ENCODE measurements at places on chromosomes 5 and 9.

DNA sequence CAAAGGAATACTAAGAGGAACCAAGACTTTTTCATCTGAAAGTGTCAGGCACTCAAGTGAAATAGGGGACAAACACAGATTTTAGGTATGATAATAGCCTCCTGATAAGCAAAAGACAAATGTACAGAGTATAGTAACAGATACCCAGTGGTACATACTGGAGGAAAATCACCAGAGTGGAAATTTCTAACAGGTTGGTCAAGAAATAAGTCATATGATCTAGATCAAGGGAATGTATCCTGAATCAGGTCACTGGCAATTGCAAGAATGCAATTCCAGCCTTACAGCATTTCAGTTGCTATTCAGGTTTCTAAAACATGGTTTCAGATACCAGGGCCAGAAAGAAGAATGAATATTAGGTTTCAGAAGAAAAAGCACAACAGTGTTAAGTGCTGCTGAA, 82.2 kb upstream of the SLCO6A1 start:
- no peak for DNase-seq

- no peak for DNase-seq
These were observed 256.9 kb upstream of the PTPRD start for GRCh38 chr9:10869687-10870086.

- DNase-seq = no peak
These were observed at the start of gene IRX1 for GRCh38 chr5:3595006-3595961. Gene IRX1, plus strand, starts transcription at chr5:3595832. Its CDS starts 274 bp downstream, at chr5:3596106.

DNA sequence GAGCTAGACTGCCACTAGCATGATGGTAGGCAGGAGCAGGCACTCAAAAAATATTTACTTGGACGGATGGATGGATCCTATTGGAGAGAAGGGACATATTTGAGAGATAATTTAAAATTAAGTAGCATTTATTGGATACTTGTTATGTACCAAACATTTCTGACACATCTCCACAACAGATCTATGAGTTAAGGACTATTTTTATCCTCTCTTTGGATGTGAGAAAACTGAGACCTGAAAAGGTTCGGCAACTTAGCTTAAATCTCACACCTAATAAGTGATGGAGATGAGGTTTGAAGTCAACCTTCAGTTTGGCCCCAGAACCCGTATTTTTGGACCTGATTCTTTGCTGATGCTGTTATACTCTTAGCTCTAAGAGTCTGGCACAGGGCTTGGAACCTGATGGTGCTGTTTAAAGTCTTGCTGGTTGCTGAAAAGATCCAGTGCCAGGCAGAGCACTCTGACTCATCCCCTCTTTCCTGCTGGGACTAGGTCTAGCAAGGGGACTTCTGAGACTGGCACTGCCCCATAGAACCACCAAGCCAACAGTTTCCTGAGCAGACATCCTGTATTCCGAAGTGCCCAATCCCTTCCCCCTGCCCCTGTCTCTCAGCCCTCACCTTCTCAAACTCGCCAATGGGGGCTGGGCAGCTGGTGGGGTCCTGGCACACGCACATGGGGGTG, 15.6 kb downstream of the SPARC start:
- DNase-seq = no peak

GRCh38 chr9:117596678-117597077, 107.5 kb upstream of the TLR4 start:
- DNase-seq = no peak

- no peak for DNase-seq
These were observed 225.3 kb downstream of the NR2F1-AS1 start for GRCh38 chr5:93355691-93356090.

DNA sequence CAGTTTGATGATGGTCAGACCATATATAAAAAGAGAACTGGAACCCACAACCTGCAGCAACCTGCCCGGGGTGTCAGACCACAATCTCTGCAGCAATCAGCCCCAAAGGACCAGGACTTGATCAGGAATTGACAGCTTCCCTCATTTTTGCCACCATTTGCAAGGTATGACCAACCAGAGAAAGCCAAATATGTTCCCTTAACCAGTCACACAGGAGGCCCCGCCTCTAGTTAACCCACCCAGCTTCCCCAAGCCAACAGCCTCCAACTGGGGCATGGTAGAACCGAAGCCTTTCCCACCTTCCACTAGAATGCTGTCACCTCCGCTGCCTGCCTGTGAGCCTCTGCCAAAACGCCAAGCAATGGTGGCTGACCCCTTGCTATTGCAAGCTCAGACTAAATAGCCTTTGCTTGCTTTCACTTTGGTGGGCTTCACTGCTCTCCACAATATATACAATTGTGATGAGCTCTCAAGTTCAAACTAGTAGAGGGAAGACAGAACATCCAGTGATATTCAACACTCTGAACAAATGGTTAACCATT, 86.3 kb downstream of the AK8 start:
- no peak for DNase-seq

GRCh38 chr5:151520294-151520693, 70.8 kb downstream of the FAT2 start:
- DNase-seq = no peak

DNA sequence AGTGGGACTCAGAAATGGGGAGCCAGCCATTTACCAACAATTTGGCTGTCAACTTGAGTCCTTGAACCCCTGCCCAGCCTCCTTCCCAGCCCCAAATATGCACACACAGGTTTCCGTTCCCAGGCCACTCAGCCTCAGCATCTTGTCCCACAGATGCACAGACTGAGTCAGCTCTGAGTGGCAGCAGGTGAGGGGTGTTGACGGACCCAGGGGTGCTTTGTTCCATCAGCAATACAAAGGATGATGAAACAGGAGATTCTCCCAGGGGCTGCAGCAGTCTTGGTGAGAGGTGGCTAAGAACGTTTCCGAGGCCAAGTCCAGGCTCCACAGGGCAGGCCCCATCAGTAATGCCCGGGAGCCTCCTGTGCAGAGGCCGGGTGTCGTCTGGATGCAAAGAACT, 4.9 kb upstream of the OLFM1 start:
- no peak for DNase-seq

GRCh38 chr5:56003679-56004078, 8.9 kb upstream of the IL6ST start:
- DNase-seq = no peak

- DNase-seq = no peak
These were observed 25.0 kb upstream of the OCLN start for GRCh38 chr5:69467442-69468225.

GRCh38 chr5:146962801-146963355, 84.3 kb upstream of the PPP2R2B start:
- no peak for DNase-seq

GRCh38 chr5:170155771-170156170, 50.1 kb downstream of the FOXI1 start:
- DNase-seq = no peak

GRCh38 chr5:53362521-53362941, 117.9 kb upstream of the FST start:
- DNase-seq = no peak

GRCh38 chr9:134272302-134273023, 53.8 kb upstream of the RXRA start:
- no peak for DNase-seq

DNA sequence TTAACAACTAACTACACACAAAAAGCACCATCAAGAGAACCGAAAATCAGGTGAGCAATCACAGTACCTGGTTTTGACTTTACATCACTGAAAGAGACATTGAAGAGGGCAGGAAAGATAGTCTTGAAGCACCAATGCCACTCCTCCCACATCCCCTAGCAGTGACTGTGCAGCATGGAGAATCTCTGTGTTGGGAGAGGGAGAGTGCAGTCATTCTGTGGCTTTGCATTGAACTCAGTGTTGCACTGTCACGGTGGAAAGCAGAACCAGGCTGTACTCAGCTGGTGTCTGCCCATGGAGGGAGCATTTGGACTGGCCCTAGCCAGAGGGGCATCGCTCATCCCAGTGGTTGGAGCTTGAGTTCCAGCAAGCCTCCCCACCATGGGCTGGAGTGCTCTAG, 40.4 kb downstream of the C5 start:
- DNase-seq = no peak

- DNase-seq = no peak
These were observed 104.3 kb downstream of the TRPM6 start for GRCh38 chr9:74783408-74783807.

DNA sequence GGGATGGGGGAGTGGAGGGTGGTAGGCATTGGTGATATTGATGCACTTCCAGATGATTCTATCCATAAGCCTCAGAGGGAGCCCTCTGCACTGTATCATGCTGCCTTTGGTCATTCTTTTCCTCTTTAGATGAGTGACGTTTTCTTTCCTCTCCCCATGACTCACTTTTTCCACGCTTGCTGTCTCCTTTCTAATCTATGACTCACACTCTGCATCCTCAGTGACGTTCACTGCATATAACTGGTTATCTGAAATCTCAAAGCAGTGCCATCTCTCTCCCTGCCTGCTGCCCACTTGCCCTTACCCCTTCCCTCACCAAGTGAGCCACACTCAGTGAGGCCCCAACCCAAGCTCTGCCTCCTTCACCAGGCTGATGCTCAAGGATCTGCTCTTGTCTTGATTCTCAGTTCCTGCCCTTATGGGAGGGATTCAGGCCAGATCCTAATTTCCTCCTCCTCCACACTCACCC, 31.6 kb downstream of the PTGS1 start:
- DNase-seq = no peak

- no peak for DNase-seq
These were observed 162.0 kb downstream of the RGS3 start for GRCh38 chr9:113625486-113625885.

GRCh38 chr9:98449871-98450270, 194.4 kb upstream of the TBC1D2 start:
- no peak for DNase-seq

DNA sequence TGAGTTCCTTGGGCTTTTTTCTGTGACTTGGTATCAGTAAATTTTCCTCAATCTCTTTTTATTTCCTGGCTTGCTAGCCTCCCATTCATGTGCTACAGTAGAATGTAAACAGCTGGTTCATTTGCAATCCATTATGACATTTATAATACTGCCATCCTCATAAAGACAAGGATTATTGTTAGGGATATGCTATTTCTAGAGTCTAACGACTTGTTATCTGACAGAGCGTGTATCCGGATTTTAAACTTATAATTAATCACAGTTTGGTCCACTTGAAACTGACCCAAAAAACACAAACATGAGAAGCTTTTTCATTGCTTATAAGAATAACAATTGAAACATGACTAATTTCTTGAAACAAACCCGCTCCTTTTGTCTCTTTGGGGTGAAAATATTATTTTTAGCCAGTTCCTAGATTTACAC, 585.8 kb downstream of the TLE4 start:
- no peak for DNase-seq

- no peak for DNase-seq
These were observed 25.1 kb downstream of the COL15A1 start for GRCh38 chr9:98968601-98969337.

- no peak for DNase-seq
These were observed 20.9 kb downstream of the CDHR2 start for GRCh38 chr5:176570044-176570443.

DNA sequence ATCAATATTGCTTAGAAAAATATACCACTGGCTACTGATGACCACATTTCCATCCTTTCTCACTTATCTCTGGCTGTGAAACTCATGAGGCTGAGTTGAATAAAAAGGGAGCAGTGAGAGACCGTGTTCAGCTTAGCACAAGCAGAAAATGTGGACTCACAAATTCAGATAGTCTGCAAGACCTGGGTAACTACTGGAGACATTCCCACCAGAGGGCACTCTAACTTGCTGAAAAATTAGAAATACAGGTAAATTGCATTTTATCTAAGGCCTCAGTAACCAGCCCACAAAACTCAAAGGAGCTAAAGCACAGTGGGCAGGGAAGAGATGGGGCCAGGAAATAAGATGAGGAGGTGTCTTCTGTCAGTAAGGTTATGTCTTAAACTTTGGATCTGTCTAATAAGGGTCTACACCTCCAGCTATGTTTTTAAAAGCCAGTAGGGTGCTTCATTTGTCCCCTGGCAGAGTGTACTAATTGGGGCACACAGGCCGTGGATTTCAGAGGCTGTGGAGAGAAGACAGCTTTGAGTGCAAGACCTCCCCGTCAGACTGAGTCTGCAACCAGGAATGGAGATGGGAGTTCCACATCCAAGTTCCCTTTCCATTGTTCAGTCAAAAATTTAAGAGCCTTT, 8.7 kb upstream of the NDUFB6 start:
- DNase-seq = no peak

GRCh38 chr5:102216678-102217077, 79.4 kb downstream of the SLCO4C1 start:
- no peak for DNase-seq

DNA sequence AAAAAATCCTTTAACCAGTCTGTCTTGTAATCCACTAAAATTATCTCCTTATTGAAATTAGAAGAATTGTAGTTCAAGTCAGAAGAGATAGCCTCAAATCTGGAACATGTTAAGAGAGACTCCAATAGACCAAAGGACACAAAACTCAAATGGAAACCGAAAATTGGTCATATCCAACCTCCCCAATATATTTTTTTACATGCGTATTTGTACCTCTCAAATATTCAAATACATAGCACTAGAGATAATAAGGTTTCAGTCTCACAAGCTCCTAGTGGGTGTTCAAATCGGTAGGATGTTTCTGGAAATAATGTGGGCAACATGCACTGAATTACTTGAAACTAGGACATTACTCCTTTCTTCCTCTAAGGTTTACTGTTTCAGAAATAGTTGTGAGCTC, 33.5 kb downstream of the EPB41L4A start:
- no peak for DNase-seq

- no peak for DNase-seq
These were observed 118.6 kb upstream of the RETREG1 start for GRCh38 chr5:16735101-16736060.

DNA sequence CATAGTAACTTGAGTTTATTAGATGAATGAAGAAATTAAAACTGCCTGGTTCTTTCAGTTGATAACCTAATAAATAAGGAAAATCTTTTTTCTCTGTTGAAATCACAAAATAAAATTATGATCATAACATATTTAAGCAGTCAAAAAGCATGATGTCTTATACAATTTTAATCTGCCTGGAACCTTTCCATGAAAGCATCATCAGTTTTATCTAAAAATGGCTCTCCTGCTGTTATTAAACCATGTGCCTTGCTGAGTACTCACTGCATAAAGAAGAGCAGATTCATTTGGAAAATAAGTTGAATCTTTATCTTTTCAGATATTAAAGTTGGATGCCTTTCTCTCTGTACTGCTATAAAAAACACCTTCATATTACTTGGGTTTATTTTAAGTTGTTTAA, 148.8 kb downstream of the SLC24A2 start:
- no peak for DNase-seq

DNA sequence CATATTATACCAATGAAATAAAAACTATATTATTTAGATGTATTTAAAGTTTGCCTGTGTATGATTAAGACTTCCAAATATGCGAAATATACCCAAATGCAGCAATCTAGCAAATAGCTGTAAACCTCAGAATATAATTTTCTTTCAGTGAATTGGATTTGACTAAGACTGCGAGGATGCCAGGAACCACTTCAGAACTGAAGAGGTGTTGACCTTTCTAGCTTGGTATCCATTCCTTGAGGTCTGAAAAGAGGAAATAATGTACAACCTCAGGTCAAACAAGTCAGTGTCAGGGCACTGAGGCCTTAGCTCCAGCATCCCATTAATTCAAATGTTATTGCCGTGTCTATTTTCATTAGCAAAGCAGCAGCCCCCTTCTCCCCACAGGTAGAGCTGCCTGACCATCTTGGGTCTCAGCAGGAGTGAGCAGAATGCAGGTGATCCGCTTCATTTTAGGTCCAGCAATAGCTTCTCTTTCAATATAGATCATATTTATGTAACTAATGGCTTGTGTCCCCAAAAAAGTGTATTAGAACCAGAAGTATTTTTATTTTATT, 100.0 kb downstream of the KIAA1958 start:
- no peak for DNase-seq

- no peak for DNase-seq
These were observed 14.7 kb downstream of the PBX3 start for GRCh38 chr9:125761676-125762450.

GRCh38 chr5:143893638-143894037, 81.7 kb downstream of the HMHB1 start:
- DNase-seq = no peak

Measured in CD4-positive, alpha-beta T cell (primary cell).